ENCODE measurements at places on chromosomes 12 and 14. TPM values are rescaled to one million over a fixed set of nuclear protein-coding genes. Genes with fewer than 3 reads are reported as not detected.

The ENDOU gene
- not detected for total RNA-seq

- H3K27ac ChIP-seq = no peak overlapping the region
- no peaks in the 10 kb centered on the region for H3K27me3 ChIP-seq
- no peak for DNase-seq
- no peak overlapping the region for H3K4me3 ChIP-seq
- no peaks in the 10 kb centered on the region for H3K4me1 ChIP-seq
Measured at GRCh38 chr12:117994551-117995438, 21.7 kb upstream of the RFC5 start.

DNA sequence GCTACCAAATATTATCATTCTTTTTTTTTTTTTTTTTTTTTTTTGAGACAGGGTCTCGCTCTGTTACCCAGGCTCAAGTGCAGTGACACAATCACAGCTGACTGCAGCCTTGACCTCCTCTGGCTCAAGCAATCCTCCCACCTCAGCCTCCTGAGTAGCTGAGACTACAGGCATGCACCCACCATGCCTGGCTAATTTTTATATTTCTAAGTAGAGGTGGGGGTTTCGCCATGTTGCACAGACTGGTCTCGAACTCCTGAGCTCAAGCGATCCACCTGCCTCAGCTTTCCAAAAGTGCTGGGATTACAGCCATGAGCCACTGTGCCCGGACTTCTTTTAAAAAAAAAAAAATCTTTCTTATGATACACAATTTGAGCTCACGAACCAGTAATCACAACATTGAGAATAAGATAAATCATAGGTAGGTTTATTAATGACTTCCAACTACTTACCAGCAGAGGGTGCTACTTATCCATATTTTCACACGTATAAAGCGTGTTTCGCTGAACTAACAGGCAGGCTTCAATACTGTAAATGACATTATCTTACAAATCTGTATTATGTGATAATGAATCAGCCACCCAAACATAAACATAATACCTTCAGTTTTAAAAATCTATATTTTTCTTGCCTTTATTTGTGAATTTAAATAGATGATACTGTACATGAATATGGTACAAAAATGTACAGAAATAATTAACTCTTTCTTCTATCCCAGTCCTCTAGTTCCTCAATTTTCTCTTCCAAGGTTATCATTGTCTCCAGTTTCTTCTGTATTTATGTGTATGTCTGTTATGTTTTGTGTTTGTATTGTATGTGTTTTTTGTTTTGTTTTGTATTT lies 42.5 kb upstream of the BCAT1 start:
- H3K4me1 ChIP-seq = no peaks in the 10 kb centered on the region
- H3K4me3 ChIP-seq = no peak overlapping the region
- H3K36me3 ChIP-seq = no peaks in the 10 kb centered on the region
- H3K27ac ChIP-seq = no peak overlapping the region
- no peaks in the 10 kb centered on the region for H3K27me3 ChIP-seq

GRCh38 chr12:51330186-51330585 lies 6.2 kb upstream of the BIN2 start:
- H3K4me1 ChIP-seq = peaks cover 38% of the 10 kb centered on the region
- no peak overlapping the region for H3K4me3 ChIP-seq
- H3K27ac ChIP-seq = no peak overlapping the region
- no peaks in the 10 kb centered on the region for H3K36me3 ChIP-seq
- H3K27me3 ChIP-seq = no peaks in the 10 kb centered on the region

GRCh38 chr14:60183138-60183537 lies 17.9 kb upstream of the DHRS7 start:
- no peaks in the 10 kb centered on the region for H3K36me3 ChIP-seq
- H3K4me3 ChIP-seq = no peak overlapping the region
- DNase-seq = no peak
- no peak overlapping the region for H3K27ac ChIP-seq
- no peaks in the 10 kb centered on the region for H3K27me3 ChIP-seq

The ASPG gene
- total RNA-seq = 4.6 TPM

DNA sequence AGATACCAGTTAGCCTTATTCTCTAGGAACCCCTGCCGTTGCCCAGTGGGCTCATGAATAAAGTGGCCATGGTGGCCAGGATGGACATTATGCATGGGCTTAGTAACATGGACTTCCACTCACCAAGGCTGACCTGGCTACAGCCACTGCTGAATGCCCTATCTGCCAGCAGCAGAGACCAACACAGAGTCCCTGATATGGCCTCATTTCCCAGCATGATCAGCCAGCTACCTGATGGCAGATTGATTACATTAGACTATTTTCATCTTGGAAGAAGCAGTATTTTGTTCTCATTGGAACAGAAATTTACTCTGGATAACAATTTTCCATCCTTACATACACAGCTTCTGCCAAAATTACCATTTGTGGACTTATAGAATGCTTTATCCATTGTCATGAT lies 16.2 kb upstream of the LPCAT3 start:
- no peak overlapping the region for H3K27ac ChIP-seq
- no peak overlapping the region for H3K4me3 ChIP-seq
- H3K4me1 ChIP-seq = no peaks in the 10 kb centered on the region
- no peaks in the 10 kb centered on the region for H3K36me3 ChIP-seq
- DNase-seq = no peak

The CLEC1A gene
- 9.7 TPM for total RNA-seq

DNA sequence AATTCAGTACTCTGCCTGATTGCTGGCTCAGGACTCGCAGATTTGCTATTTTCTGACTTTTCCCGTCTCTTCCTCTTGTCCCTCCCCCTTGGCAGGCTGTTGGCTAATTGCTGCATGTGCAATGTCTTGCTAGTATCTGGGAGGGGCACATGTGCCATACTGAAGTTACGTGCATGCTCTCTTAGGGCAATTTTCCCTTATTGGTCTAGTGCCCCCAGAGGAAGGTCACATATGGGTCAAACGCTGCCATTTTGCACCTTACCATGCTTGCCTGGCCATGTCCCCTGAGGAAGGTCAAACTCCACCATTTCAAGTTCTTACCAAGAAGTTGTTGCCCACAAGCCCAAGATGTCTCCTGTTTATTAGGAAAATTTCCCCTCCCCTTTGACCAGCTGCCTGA lies 13.9 kb upstream of the ERC1 start:
- no peaks in the 10 kb centered on the region for H3K4me1 ChIP-seq
- no peaks in the 10 kb centered on the region for H3K36me3 ChIP-seq
- no peak overlapping the region for H3K4me3 ChIP-seq
- DNase-seq = no peak
- H3K27me3 ChIP-seq = no peaks in the 10 kb centered on the region

DNA sequence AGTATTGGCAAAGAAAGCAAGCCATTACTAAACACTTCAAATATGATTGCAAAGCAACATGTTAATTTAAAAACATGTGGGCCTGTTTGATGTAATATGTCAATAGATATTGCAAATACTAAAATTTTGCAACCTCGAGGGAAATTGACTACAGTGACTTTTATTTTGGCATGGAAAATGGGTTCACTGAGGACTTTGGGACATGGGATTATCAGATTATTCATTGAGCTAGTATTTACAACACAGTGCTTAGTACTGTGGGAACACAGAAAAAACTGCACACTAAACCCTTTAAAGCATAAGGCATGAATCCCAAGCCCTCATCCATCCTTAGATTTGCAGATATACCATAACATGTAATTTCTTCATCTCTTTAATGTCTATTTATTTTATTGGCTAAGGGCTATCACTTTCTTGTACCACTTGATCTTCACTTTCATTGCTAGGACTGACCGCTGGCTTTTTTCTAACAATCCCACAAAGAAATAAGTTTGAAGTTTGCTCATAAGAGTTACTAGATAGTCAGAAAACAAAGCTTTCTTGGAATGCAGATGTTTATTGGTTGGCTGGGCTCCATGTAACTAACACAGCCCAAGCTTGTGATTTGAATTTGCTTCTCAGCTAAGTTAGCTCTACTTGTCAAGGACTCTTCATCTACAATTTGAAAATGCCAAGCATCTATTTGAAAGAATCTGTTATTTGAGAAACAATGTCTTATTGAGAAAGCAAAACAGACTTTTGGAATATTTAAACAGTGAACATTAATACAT lies 48.7 kb downstream of the PPFIBP1 start:
- peaks cover 31% of the 10 kb centered on the region for H3K4me1 ChIP-seq
- H3K36me3 ChIP-seq = no peaks in the 10 kb centered on the region
- no peak overlapping the region for H3K4me3 ChIP-seq
- H3K27ac ChIP-seq = no peak overlapping the region

DNA sequence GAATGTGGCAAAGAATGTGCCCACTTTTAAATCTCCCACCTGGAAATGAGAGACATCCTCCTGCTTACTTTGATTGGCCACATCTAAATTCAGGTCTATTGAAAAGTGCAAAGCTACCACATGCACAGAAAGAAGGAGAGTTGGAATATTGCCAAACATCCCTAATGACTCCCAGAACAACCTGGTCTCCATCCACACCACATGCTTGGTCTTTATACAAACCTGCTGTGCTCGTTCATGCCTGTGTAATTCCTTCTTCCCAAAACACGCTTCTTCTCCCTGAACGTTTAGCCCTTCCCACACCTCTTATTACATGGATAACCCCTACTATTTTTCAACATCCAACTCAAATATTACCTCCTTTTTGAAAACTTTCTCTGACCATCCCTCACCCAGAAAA lies 66.2 kb upstream of the BCL2L14 start:
- H3K27me3 ChIP-seq = no peaks in the 10 kb centered on the region
- no peak for DNase-seq
- peaks cover 3% of the 10 kb centered on the region for H3K4me1 ChIP-seq
- no peak overlapping the region for H3K27ac ChIP-seq
- no peaks in the 10 kb centered on the region for H3K36me3 ChIP-seq

GRCh38 chr12:124453419-124454351 lies 113.7 kb downstream of the NCOR2 start:
- peak overlapping the region; percentile 27 for H3K4me3 ChIP-seq
- H3K36me3 ChIP-seq = peaks cover 39% of the 10 kb centered on the region
- peak overlapping the region; percentile 84 for H3K27ac ChIP-seq
- peak; percentile 90 for DNase-seq
- no peaks in the 10 kb centered on the region for H3K27me3 ChIP-seq

- no peak for DNase-seq
- H3K36me3 ChIP-seq = no peaks in the 10 kb centered on the region
- no peaks in the 10 kb centered on the region for H3K27me3 ChIP-seq
- no peak overlapping the region for H3K4me3 ChIP-seq
- H3K27ac ChIP-seq = no peak overlapping the region
Measured at GRCh38 chr14:32426586-32427388, 97.7 kb downstream of the AKAP6 start.

- H3K27ac ChIP-seq = no peak overlapping the region
- H3K36me3 ChIP-seq = no peaks in the 10 kb centered on the region
- H3K27me3 ChIP-seq = no peaks in the 10 kb centered on the region
Measured at GRCh38 chr14:32381869-32382268, 52.8 kb downstream of the AKAP6 start.

The PLBD1 gene
- total RNA-seq = 106 TPM

The DNAH10 gene
- 10.1 TPM for total RNA-seq

GRCh38 chr12:86456241-86456640 lies 200.1 kb upstream of the MGAT4C start:
- DNase-seq = no peak
- H3K4me3 ChIP-seq = no peak overlapping the region
- no peaks in the 10 kb centered on the region for H3K4me1 ChIP-seq
- H3K27me3 ChIP-seq = no peaks in the 10 kb centered on the region
- H3K36me3 ChIP-seq = no peaks in the 10 kb centered on the region

- no peak overlapping the region for H3K27ac ChIP-seq
- no peaks in the 10 kb centered on the region for H3K27me3 ChIP-seq
- H3K4me1 ChIP-seq = no peaks in the 10 kb centered on the region
- DNase-seq = peak; percentile 35
Measured at GRCh38 chr12:132729541-132730320, 19.1 kb downstream of the PGAM5 start.

DNA sequence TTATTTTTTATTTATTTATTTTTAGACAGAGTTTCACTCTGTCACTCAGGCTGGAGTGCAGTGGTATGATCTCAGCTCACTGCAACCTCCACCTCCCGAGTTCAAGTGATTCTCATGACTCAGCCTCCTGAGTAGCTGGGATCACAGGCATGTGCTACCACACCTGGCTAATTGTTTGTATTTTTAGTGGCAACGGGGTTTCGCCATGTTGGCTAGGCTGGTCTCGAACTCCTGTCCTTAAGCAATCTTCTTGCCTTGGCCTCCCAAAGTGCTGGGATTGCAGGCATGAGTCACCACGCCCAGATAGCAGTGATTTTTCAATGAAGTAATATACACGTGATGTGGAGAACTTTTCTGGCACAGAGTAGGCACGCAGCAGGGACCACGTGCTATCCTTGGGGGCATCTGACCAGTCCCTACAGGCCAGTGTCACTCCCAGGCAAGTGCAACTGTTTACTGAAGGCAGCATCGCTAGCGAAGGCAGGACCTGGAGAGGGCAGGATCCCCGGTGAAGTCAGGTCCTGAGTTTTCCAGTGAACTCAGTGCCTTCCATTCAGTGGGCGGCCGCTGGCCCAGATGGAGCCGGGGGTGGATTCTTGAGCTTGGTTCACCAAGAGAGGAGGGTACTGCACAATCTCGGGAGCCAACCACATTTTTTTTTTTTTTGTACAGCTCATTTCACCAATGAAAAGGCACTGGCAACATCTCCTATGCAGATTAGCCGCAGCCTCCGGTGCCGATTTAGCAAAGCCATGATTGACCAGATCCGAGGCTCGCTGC lies 11.1 kb upstream of the CLMN start:
- H3K36me3 ChIP-seq = no peaks in the 10 kb centered on the region
- no peak overlapping the region for H3K4me3 ChIP-seq
- no peak overlapping the region for H3K27ac ChIP-seq

DNA sequence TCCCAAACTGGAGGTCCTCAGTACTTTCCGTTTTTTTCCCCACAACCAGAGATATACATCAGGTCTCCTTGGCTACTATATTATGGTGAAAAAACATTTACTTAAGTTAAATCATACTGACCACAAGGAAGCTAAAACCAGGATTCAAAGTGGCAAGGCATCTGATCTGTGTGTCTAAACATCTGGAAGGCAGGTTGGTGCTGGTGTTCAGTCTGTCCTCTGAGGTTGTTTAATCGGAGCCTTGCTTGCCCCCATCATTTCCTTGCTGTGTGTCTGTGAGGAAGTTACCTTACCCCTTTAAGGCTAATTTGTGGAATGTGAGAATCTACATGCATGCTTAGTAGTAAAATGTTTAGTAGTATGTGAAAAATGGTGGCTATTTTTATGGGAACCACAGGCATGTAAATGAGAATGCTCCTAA lies 75.6 kb downstream of the GALNT4 start:
- no peak for DNase-seq
- no peak overlapping the region for H3K27ac ChIP-seq
- no peak overlapping the region for H3K4me3 ChIP-seq

DNA sequence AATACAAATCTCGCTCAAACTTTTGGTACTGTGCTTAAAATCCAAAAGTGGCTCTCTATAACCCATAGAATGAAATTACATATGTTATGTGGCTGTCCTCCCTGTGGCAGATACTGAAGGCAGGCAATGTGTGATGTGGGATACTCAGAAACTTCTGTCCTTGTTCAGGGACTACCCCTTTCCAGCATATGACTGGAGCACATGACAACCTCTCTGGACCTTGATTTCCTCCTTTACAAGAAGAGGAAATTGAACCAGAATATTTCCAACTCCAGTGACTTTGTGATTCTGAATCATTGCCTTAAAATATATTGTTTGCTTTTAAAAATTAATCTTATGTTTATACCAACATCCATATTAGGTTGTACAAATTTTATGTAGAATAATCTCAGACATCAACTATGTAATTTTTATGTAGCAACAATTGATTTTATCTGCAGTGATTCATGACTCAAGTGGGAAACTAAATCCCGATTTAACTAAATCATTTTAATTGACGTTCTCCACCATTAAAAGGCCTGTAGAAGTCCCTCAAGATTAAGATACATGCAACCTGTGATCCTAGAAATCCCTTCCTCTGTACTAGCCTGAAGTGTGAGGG lies 162.4 kb downstream of the AKAP6 start:
- no peaks in the 10 kb centered on the region for H3K4me1 ChIP-seq
- DNase-seq = no peak
- H3K27ac ChIP-seq = no peak overlapping the region
- H3K4me3 ChIP-seq = no peak overlapping the region
